ENCODE measurements at places on chromosomes 16 and 17. TPM values are rescaled to one million over a fixed set of nuclear protein-coding genes. Genes with fewer than 3 reads are reported as not detected.

DNA sequence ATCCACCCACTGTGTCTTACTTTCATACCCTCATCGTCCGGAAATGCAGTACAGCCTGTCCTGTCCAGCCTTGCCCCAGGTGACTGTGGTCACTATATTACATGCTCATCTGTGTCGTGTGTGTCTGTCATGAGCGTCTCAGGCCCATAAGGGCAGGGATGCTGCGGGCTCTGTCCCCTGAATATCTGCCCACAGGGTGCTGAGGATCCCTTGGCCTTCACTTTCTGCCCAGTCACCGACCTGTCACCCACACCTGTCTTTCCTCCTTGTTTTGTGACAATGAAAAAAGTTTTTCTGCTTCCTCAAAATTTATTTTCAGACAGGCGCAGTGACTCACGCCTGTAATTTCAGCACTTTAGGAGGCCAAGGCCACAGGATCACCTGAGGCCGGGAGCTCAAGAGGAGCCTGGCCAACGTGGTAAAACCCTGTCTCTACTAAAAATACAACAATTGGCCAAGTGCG, 1.4 kb upstream of the CTRB1 start:
- DNase-seq, result no peak

DNA sequence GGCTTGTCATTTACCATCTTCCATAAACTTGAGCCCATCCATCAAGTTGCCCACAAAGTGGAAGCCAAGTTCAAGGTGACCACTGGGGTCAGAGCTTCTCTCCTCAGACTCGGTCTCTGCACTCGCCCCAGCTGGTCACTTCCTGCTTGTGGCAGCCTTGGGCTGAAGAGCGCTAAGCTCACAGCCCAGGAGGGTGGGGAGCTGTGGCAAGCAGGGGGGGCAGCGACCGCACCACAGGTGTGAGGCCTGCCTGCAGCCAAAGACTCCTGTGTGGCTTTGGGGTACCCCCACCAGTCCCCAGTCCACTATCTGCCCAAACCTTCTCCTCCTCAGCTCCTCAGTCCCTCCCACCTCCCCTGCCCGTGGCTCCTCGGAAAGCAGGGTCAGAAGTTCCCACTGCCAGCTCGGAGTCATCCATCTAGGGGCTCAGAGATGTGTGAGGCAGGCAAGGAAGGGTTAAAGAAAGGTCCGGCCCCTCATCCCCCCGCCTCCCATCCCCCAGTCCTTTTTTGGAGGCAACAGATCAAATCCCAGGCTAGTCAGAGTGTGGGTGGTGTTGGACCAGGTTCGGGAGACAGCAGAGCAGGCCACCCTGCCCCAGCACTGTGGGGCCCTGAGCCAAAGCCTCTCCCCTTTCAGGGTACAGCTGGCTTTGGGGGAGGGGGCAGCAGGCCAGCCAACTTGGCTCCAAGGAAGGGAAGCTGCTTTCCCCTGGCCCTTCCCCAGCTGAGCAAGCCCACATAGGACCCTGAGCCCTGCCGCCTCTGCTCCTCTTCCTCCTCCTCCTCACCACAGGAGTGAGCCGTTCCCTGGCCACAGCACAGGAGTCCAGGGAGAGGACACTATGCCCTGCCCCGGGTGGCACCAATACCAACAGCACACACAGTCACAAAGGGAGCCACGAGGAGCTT, 3.2 kb downstream of the CSF3 start:
- no peak for DNase-seq

CHD9NB gene
- not detected for polyA plus RNA-seq

DNA sequence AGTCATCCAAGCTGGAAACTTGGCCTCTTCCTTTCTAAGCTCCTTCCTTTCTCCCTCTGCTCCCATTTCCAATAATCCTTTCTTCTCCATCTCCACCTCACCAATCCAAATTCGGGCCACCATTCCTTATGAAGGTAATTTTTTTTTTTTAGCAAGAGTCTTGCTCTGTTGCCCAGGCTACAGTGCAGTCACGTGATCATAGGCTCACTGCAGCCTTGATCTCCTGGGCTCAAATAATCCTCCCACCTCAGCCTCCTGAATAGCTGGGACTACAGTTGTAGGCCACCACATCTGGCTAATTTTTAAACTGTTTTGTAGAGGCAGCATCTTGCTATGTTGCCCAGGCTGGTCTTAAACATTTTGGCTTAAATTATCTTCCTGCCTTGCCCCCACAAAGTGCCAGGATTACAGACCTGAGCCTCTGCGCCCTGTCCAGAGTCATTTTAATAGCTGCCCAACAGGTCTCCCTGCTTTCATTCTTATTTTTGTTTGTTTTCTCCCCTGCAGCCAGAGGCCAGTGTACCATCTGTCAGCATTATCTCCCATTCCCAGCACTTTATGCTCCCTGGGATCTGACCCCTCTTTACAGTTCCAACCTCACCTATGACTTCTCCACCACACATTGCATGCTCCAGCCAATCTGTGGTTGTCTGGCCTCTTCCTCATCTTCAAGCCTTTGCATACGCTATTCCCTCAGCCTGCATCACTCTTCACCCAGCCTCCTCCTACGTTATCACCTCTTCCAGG, 2.3 kb upstream of the GP2 start:
- DNase-seq, result no peak

ATP1B2 gene
- not detected for polyA plus RNA-seq

DNA sequence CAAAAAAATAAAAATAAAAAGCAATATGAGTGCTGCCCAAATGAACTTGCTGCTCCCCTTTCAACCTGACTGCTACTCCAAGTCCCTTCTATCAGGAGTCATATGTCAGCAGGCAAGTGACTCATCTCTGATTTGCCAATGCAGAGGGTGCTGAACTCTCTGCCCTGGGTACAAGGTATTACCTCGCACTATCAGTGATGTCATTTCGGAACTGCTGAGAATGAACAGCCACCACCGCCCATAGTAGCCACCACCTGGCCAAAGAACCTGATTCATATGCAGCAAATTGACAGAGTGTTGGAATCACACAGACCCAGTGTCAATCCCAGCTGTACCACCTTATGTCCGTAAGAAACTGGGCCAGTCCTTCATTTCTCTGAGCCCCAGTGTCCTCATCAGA, 31.2 kb downstream of the LYRM9 start:
- no peak for DNase-seq

GRCh38 chr16:57623251-57624043, 5.0 kb upstream of the ADGRG1 start:
- DNase-seq, result no peak

DNA sequence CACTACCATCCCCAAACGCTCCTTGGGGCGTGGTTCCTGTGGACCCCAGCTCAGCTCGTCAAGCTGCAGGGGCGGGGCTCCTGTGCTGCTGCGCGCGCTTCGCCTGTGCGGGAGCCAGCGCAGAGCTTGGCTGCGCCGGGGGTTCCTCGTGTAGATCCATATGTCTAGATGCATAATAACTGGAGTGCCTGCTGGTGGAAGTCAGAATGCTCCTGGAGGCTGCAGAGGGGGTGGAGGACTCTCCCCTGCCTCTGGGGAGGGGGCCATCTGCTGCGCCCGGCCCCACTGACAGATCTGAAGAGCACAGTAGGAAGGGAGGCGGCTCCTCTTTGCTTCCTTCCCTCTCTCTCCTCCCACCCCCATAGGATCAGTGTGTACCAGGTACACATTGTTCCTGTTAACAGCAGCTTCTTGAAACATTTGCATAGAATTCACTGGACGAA, 4.6 kb downstream of the RASD1 start:
- DNase-seq, result no peak

GRCh38 chr16:83952587-83952939, 477 bp upstream of the OSGIN1 start:
- no peak for DNase-seq

SOX9 gene
- not detected for polyA plus RNA-seq

DNA sequence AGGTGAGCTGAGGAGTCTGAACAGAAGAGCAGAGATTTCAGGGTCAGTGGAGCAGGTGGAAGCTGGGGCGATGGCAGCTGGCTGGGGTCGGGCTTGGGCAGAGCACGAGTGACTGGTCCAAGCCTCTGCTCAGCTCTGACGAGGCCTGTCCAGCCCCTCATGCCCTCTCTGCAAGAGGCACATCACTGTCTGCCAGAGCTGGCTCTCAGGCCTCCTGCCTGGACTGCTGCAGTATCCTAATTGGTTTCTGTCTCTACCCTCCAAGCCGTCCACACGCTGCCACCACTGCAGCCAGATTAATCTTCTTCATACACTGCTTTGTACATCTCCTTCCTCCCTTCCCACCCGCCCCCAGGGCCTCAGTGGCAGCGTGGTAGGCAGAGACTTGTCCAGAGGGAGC, 25.4 kb downstream of the CACNA1G start:
- no peak for DNase-seq

- no peak for DNase-seq
These were observed 37.6 kb downstream of the NOS2 start for GRCh38 chr17:27762527-27763305.

- DNase-seq, result no peak
These were observed 7.1 kb upstream of the HOXB9 start for GRCh38 chr17:48633266-48633677.

DNA sequence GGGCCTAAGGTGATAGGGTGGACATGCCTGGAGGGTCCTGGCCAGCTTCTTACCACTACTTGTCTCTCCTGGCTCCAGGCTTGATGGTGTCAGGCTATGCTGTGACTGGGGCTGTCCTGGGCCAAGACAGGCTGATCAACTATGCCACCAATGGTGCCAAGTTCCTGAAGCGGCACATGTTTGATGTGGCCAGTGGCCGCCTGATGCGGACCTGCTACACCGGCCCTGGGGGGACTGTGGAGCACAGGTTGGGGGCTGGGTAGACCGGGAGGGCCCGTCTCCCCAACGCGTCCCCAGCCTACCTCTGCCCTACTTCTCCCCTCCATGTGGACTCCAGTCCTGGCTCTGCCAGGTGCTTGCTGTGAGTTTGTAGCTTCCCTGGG, 4.5 kb downstream of the SPATA20 start:
- no peak for DNase-seq

KRTAP4-1 gene
- polyA plus RNA-seq, result not detected

ZFP3 gene
- polyA plus RNA-seq, result 3.6 TPM

DNA sequence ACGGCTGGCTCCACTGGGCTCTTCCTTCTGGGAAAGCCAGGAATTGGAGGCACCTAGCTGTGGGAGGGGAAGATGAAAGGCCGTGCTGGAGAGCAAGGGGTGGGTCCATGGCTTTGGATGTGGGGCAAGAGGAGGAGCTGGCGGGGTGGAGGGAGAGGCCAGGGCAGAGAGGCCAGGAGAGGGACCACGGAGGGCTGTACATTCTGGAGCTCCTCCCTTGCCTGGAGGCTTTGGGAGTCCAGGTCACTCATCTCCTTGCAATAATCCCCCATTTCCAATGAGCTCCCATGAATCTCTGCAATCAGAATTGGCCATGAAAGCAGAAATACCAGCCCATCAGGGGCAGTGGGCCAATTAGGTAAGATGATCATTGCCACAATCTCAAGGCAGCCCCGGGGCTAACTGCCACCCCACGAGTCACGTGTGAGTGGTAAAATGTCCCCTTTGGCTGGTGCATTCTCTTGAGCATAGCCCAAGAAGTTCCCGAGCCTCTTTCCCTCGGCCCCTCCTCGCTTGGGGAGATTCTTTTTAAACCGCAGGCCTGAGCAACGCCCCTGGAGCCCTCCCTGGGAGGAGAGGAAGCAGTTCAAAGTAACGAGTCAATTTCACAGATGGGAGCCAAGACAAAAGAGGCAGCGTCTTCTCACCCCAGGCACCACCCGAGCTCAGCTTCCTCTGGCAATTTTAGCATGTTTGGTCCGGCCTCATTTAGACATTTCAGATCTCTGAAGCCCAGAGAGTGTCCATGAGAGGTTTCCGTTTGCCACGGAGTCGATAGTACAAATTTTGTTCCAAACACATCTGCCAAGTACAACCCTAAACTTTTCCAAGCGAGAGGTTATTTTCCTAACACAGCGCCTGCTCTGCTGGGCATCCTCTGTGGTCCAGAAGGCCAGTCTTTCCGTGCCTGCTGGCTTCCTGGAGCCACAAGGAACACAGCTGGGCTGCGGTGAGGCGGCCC, 13.4 kb downstream of the RTN4RL1 start:
- DNase-seq, result no peak

DNA sequence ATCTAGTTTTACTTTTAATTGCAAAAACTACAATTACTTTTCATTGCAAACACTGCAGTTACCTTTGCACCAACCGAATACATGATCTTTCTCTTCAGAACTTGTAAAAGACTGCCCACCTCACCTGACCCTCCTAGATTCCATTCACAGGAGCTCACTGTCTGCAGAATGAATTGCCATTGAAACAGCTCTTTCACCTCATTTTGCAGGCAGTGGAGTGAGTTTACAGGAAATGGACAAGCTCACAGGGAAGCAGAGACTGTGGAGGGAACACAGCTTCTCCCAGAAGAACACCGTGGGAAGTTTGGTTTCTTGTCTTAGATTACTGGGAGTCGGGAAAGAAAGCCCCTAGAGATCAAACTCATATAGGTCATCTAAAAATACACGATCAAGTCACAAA, 439.7 kb upstream of the RBFOX1 start:
- DNase-seq, result no peak

ADCY9 gene
- 0.82 TPM for polyA plus RNA-seq

DNA sequence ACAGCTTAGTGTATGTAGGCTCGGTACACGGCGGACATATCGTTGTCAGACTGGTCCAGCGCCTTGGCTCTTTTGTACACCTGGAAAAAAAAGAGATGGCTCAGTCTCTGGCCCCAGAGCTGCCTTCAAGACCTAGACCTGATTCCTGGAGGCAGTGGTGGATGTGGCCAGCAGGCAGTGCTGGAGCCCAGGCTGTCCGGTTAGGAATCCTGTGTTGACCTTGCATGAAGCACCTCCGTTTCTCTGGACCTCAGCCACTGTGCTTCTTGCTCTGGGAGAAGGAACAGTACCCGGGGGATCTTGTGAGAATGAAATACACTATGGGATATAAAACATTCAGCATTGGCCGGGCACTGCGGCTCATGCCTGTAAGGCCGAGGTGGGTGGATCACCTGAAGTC, 2.8 kb upstream of the ROGDI start:
- no peak for DNase-seq

TCAP gene
- not detected for polyA plus RNA-seq

DNA sequence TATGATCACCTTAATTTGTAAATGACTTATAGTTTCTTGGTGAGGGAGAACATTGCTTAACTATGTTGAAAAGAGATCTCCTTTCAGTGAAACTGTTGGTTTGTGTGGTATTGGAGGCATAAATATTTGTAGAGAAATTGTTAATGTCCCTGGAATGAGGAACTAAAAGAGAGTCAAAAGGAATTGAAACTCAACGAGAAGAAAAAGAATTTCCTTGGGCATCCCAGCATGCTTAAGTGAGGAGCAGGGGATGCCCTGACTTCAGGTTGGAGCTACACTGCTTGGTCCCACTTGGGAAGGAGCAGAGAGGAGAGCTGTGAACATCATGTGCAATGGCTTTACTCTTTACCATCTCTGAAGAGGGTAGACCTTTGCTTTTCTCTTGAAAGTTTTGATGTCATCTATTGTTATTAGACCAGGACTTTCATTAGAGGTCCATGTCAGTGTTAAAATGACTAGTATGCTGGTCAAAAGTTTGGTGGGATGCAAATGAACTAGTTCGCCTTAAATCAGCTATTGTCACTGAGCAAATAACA, 21.7 kb downstream of the KRT23 start:
- no peak for DNase-seq

- no peak for DNase-seq
These were observed 1.8 kb downstream of the MMP15 start for GRCh38 chr16:58027161-58027915.
